Naive thymus-derived CD8-positive, alpha-beta T cell (primary cell): ENCODE measurements at places on chromosomes 13 and 19. TPM values are rescaled to one million over a fixed set of nuclear protein-coding genes. Genes with fewer than 3 reads are reported as not detected.
A peak's percentile ranks its signal among the peaks of the same experiment; 100 is the strongest.

ZNF700 gene
- 1.1 TPM for polyA plus RNA-seq

- no peak for DNase-seq
- no peak overlapping the region for H3K4me3 ChIP-seq
- H3K4me1 ChIP-seq: no peaks in the 10 kb centered on the region
- peaks cover 15% of the 10 kb centered on the region for H3K27me3 ChIP-seq
Measured at GRCh38 chr13:39417131-39417530, 185.9 kb downstream of the LHFPL6 start.

DNA sequence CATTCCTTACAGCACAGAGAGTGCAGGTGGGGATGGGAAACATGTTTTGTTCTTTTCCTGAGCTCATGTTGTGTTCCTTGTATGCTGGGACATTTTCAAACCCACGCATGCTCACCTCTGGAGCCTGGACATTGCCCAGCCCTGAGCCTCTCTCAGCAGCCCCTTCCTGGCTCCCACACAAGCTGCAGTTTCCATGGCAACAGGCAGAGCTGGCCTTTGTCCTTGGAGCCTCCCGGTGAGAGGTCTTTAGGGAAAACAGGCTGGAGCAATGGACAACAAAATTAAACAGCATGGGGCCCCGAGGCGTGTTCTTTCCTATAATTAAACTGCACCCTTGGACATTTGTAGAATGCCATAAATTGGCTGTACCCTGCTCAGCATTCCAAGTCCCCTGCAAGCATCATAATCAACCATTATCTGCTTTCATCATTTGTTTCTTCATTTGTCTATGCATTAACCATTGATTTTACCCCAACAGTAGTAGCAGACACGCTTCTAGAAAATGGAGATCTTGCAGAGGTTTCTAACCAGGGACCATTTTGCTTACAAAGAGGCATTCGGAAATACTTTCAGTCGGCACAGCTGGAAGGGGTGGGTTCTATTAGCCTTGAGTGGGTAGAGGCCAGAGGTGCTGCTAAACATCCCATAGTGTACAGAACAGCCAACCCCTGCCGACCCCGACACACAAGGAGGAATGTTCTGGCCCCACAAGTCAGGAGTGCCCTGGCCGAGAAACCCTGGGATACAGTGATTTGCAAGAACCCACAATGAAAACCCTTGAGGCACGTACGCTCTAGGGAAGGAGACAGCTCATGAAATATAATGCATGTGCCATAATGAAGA is 133.4 kb upstream of the PEG3 start:
- no peak overlapping the region for H3K27ac ChIP-seq
- DNase-seq: no peak
- no peak overlapping the region for H3K4me3 ChIP-seq
- no peaks in the 10 kb centered on the region for H3K4me1 ChIP-seq

DNA sequence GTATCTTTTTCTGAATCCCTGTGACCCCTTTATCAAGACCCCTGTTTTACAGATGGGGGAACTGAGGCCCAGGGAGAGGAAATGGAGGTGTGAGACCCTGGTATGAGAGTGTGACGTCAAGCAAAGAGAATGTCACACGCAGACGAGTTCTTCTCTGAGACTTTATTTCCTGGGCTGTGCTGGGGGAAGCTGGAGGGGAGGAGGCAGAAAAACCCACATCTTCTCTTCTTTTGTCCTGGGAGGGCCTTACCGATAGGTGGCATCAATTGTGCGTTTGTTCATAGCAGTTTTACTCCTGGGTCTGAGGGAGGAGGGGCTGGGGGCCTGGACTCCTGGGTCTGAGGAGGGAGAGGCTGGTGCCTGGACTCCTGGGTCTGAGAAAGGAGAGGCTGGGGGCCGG is 4.9 kb upstream of the KLK15 start:
- peaks cover 21% of the 10 kb centered on the region for H3K4me1 ChIP-seq
- H3K36me3 ChIP-seq: peaks cover 3% of the 10 kb centered on the region
- no peak overlapping the region for H3K4me3 ChIP-seq
- no peak overlapping the region for H3K27ac ChIP-seq

DNA sequence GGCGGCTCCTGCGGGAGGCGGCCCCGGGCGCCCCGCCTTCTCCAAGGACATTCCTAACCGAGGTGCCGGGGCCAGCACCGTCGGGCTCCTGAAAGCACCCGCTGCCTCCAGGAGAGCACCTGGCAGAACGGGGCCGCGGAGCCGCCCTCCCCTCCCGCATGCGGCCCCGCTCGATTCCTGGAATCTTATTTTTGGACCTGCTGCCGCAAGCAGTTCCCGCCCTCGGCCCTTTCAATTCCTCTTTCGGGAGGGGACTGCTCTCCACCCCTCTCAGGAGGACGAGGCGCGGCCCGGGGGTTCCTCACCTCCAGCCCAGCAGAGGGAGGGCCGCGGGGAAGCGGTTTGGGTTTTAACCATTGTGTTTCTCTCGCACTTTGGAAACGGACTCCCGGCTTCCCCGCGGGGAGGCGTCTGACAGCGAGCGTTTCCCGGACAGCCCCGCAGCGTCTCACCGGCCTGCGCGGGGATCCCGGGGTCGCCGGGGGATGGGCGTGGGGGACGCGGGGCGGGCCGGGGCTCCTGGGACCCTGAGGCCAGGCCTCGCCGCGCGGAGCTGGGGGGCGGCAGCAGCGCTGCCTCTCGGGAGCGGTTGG is 849 bp downstream of the GAS6 start:
- DNase-seq: no peak
- peak overlapping the region; percentile 42 for H3K4me3 ChIP-seq
- no peak overlapping the region for H3K27ac ChIP-seq
- H3K36me3 ChIP-seq: no peaks in the 10 kb centered on the region

DNA sequence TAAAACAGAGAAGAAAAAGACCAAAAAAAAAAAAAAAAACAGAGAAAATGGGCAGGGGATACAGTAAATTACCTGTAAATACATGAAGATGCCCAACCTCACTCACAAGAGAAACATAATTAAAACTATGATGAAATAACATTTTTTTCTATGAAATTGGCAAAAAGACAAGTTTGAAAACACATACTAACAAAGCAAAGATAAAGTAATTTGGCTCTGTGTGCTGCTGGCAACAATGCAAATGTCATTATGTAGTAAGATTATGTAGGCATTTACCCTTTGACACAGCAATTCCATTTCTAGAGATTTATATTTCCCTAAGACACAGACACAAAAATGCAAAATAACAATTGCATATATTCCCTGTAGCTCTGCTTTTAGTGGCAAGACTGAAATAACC is 20.2 kb downstream of the ZC3H13 start:
- H3K4me1 ChIP-seq: peaks cover 22% of the 10 kb centered on the region
- H3K36me3 ChIP-seq: peaks cover 85% of the 10 kb centered on the region
- DNase-seq: no peak

GRCh38 chr13:85254641-85255040 is 544.6 kb downstream of the SLITRK6 start:
- H3K4me1 ChIP-seq: no peaks in the 10 kb centered on the region
- H3K4me3 ChIP-seq: no peak overlapping the region
- H3K27me3 ChIP-seq: no peaks in the 10 kb centered on the region
- H3K36me3 ChIP-seq: no peaks in the 10 kb centered on the region

ANKRD27 gene
- polyA plus RNA-seq: 9.0 TPM

INSL3 gene
- 3.0 TPM for polyA plus RNA-seq

DNA sequence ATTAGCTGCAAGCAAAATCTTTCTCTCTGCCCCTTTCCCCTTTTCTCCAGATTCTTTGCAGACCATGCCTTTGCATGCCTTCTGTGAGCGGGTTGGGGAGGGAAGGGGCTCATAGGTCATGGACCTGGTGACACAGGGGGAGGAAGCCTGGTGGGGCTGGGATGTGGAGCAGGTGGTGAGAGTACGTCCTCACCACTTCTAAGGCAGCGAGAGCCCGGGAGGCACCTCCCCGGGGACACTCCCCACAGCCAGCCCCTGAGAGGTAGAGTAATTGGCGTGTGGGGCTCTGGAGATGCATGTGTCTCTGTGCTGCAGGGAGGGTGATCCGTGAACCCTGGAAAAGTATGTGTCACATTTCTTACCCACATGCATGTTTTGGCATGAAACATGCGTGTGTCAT is 42.5 kb upstream of the EHD2 start:
- H3K27me3 ChIP-seq: no peaks in the 10 kb centered on the region
- no peaks in the 10 kb centered on the region for H3K4me1 ChIP-seq
- no peak for DNase-seq
- H3K27ac ChIP-seq: no peak overlapping the region
- H3K36me3 ChIP-seq: peaks cover 39% of the 10 kb centered on the region

PGLYRP1 gene
- not detected for polyA plus RNA-seq

- no peaks in the 10 kb centered on the region for H3K27me3 ChIP-seq
- no peak overlapping the region for H3K27ac ChIP-seq
- no peak for DNase-seq
- no peaks in the 10 kb centered on the region for H3K4me1 ChIP-seq
- no peaks in the 10 kb centered on the region for H3K36me3 ChIP-seq
- H3K4me3 ChIP-seq: no peak overlapping the region
Measured at GRCh38 chr13:28458051-28458450, 36.9 kb downstream of the FLT1 start.

DNA sequence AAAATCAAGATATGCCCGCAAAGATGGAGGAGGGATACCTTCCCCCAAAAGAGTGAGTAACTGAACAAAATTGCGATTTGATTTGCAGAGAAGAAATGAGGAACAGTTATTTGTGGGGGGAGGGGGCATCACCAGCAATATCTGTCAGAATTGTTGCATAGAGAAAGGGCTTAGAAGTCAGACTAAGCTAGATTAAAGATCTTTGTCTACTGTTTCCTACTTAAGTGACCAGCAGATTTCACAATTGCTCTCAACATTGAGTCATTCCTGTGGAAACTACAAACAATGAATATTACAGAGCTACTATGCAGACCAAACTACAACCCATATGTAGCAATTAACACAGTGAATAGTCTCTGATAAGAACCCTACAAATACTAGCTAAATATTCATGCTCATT is 27.4 kb downstream of the FPR3 start:
- DNase-seq: no peak
- H3K27me3 ChIP-seq: no peaks in the 10 kb centered on the region
- no peak overlapping the region for H3K4me3 ChIP-seq
- H3K36me3 ChIP-seq: no peaks in the 10 kb centered on the region

GRCh38 chr19:18496167-18496979 is 25.5 kb downstream of the ELL start:
- DNase-seq: peak; percentile 50
- peaks cover 88% of the 10 kb centered on the region for H3K4me1 ChIP-seq
- no peaks in the 10 kb centered on the region for H3K36me3 ChIP-seq
- peak overlapping the region; percentile 73 for H3K4me3 ChIP-seq
- H3K27me3 ChIP-seq: no peaks in the 10 kb centered on the region

DNA sequence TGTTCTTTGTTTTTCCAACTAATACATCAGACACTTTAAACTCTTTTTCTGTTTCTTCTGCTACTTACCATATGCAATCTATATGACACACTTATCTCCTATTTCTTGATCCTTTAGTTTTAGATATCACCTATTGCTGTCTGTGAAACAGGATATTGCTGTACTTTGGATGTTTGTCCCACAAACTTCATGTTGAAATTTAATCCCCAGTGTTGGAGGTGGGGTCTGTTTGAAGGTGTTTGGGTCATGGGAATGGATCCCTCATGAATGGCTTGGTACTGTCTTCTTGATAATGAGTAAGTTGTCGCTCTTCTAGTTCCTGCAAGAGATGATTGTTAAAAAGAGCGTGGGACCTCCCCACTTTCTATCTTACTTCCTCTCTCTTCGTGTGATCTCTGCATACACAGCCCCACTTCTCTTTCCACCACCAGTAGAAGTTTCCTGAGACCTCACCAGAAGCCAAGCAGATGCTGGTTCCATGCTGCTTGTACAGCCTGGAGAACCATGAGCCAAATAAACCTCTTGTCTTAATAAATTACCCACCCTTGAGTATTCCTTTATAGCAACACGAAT is 244.2 kb downstream of the NHLRC3 start:
- H3K27ac ChIP-seq: no peak overlapping the region
- H3K36me3 ChIP-seq: no peaks in the 10 kb centered on the region
- DNase-seq: no peak
- peaks cover 2% of the 10 kb centered on the region for H3K4me1 ChIP-seq
- no peak overlapping the region for H3K4me3 ChIP-seq
- H3K27me3 ChIP-seq: peaks cover 19% of the 10 kb centered on the region

ZNF90 gene
- 2.7 TPM for polyA plus RNA-seq

GRCh38 chr13:81927347-81927746 is 1586.4 kb upstream of the SPRY2 start:
- H3K36me3 ChIP-seq: no peaks in the 10 kb centered on the region
- H3K27me3 ChIP-seq: no peaks in the 10 kb centered on the region
- H3K4me1 ChIP-seq: no peaks in the 10 kb centered on the region
- no peak overlapping the region for H3K4me3 ChIP-seq
- no peak overlapping the region for H3K27ac ChIP-seq

GRCh38 chr19:40542202-40542859 is 34.3 kb upstream of the SHKBP1 start:
- H3K27me3 ChIP-seq: peaks cover 7% of the 10 kb centered on the region
- no peak overlapping the region for H3K27ac ChIP-seq
- H3K36me3 ChIP-seq: no peaks in the 10 kb centered on the region
- no peak for DNase-seq

DACH1 gene
- polyA plus RNA-seq: not detected

TNFSF11 gene
- not detected for polyA plus RNA-seq

SLC15A1 gene
- polyA plus RNA-seq: not detected

FARSA gene
- 87.7 TPM for polyA plus RNA-seq

- H3K27ac ChIP-seq: peak overlapping the region; percentile 86
- H3K4me1 ChIP-seq: peaks cover 17% of the 10 kb centered on the region
- H3K4me3 ChIP-seq: peak overlapping the region; percentile 93
Measured at GRCh38 chr19:8505680-8506401, 3.4 kb upstream of the PRAM1 start.

FAM83E gene
- polyA plus RNA-seq: not detected

KLC3 gene
- not detected for polyA plus RNA-seq

DNA sequence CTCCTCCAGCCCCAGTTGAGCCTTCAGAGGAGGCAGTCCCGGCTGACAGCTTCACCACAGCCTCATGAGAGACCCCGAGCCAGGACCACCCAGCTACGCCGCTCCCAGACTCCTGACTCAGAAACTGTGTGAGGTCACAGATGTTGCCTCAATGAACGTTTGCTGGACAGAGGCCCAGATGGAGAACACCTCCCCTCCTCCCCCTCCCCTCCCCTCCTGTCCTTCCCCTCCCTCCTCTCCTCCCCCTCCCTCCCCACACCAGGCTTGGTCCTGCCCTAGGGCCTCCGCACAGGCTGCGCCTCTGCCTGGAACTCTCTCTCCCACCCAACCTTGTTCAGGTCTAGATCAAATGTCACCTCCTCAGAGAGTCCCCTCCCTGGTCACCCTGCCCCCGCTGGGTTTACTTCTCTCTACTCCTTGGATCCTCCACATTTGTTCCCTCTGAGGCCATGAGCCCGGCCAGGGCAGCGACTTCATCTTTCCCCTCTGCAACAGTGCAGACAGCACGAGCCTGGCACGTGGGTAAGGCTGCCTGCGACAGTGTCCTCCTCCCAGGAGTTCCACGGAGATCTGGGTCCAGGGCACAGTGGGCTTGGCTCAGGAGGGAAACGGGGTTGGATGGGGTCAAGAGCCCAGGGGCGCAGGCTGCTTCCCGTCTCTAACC is 17.4 kb downstream of the PIP5K1C start:
- peaks cover 4% of the 10 kb centered on the region for H3K36me3 ChIP-seq
- H3K4me3 ChIP-seq: no peak overlapping the region
- DNase-seq: no peak
- H3K27ac ChIP-seq: no peak overlapping the region
